ENCODE measurements at places on chromosomes 12 and 14. TPM values are rescaled to one million over a fixed set of nuclear protein-coding genes. Genes with fewer than 3 reads are reported as not detected.

- DNase-seq = no peak
These were observed 253.1 kb downstream of the BCAT1 start for GRCh38 chr12:24695657-24696329.

Gene PXMP2
- total RNA-seq = 34.8 TPM

- no peak for DNase-seq
These were observed 80.5 kb downstream of the BCL11B start for GRCh38 chr14:99191395-99192027.

GRCh38 chr14:74618078-74618952, 6.3 kb upstream of the LTBP2 start:
- peak; percentile 61 for DNase-seq

DNA sequence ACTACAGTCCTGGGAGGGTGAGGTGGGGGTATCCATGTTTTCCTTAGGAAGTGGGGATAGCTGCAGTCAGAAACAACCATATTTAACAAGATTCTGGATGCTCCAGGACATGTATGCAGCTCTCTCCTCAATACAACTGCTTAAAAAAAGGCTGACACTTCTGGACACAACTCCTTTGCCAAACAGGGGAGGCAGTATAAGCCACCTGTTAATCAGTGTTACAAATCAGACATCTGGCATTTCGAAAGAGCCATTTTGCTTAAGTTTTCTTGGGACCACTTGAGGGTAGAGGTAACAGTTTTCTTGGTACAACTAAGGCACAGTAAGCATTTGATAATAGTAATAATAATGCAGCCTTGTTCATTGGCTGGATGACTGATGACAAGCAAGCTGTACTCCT, 47.1 kb downstream of the RPGRIP1 start:
- DNase-seq = no peak

- DNase-seq = no peak
These were observed 37.2 kb upstream of the GPR132 start for GRCh38 chr14:105102361-105102870.

- DNase-seq = peak; percentile 58
These were observed 12.4 kb downstream of the MTERF2 start for GRCh38 chr12:106974511-106974910.

- DNase-seq = no peak
These were observed 15.8 kb upstream of the ANKRD9 start for GRCh38 chr14:102525219-102525928.

DNA sequence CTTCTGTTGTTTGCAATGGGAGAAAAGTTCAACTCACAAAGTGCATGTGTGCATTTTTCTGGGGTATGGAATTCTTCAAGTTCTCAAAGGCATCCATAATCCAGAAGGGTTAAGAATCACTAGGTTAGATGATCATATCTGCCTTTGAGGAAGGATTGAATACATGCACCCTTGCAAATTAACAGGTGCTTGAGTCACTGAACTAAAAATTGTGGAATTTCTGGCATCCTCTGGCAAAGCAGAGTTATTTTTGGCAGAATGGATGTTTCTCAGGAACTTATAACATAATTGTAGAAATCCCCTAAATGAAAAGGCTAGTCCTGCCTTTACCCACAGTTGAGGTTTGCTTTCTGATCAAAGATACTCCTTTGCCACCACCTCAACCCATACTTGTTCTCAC, 136.5 kb upstream of the DYRK2 start:
- DNase-seq = no peak

- no peak for DNase-seq
These were observed 42.0 kb downstream of the RIN3 start for GRCh38 chr14:92555465-92556111.

Gene GPR84
- not detected for total RNA-seq

DNA sequence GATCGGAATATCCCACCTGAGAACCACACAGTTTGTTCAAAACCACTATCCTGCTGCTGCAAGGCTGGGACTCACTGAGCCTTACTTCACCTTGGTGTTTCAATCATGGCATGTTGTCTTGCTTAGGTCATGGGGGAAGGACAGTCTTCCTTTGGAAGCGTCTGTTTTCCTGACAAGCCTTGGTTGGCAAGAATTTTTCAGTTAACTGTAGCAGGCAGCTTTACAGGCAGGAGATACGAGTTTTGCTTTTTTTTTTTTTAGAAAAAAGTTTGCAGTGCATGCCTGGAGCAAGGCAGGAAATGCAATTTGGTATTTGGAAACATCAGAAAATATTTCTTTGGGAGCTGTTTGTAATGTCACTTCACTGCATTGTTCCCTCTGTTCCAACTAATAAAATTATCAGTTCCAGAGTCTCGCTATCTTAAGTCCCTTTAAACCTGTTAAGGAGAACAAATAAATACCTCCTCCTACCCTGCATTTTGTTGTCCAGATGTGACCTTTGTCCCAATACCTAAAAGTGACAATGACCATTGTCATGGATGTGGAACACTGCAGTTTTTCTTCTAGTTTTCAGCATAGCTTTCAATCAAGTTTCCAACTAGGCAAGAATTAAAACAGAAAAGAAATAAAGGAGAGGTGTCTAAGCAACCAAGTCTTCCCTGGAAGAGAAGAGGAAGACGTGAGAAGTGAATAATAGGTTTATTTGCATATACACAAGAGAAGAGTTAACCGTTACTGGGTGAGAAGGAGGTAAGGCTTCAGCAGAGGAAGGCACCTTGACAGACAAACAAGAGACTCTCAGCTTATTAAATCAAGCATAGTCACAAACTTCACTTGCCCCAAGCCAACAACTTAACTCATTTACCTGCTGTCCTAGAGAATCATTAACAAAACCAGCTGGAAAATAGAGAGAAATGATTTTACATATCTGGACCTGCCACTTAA, 71.4 kb upstream of the ACTN1 start:
- no peak for DNase-seq

Gene TMEM179
- not detected for total RNA-seq

Gene CIPC
- 13.6 TPM for total RNA-seq

GRCh38 chr14:73784181-73784987, 67.2 kb upstream of the PTGR2 start:
- DNase-seq = no peak

- DNase-seq = no peak
These were observed 1.1 kb upstream of the SLCO1B1 start for GRCh38 chr12:21129906-21130305.

Gene RPL10L
- not detected for total RNA-seq

GRCh38 chr14:104693482-104694431, 4.3 kb downstream of the INF2 start:
- no peak for DNase-seq

DNA sequence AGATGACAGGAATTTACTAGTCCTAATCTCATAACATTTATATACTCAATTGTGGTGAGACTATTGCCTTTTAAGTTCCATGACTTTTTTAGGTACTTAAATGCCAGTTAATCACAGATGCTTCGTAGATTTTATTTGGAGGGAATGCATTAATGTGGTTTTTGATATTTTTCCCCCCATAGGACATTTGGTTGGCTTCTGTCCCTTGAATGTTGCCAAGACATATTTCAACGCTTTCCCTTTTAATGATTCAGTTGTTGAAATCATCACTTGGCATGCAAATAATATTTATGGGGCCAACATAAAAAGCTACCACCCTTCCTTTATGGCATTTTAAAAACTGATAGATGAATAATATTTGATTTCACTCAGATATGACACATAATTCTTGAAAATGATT, 172.1 kb downstream of the ACSS3 start:
- DNase-seq = no peak

GRCh38 chr12:113271853-113272561, 50.7 kb downstream of the TPCN1 start:
- DNase-seq = no peak

GRCh38 chr12:4435537-4435936, 10.1 kb downstream of the FGF6 start:
- DNase-seq = no peak

GRCh38 chr14:63203618-63204406, 431 bp upstream of the RHOJ start:
- DNase-seq = peak; percentile 89

DNA sequence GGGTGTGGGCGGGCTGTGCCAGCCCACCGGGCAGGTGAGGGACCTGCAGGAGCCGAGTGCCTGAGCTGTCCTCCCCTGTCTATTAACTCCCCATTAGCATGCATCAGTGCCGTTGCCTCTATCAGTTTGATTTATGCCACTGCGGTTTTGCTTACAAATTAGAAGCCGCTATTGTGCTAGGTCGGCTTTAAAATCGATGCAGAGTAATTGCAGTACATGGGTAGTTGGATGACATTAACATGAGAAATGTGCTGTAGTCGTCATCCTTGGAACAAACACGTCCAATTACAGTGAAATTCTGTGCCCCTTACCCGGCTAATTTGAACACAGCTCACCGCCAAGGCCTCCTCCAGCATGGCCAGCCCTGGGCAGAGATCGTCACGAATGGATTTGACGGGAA, 145.8 kb downstream of the TSPAN9 start:
- DNase-seq = no peak

Gene SH2B3
- total RNA-seq = 30.5 TPM

Gene SLC2A14
- total RNA-seq = not detected

GRCh38 chr12:92557422-92557724, 145.4 kb upstream of the PLEKHG7 start:
- no peak for DNase-seq

DNA sequence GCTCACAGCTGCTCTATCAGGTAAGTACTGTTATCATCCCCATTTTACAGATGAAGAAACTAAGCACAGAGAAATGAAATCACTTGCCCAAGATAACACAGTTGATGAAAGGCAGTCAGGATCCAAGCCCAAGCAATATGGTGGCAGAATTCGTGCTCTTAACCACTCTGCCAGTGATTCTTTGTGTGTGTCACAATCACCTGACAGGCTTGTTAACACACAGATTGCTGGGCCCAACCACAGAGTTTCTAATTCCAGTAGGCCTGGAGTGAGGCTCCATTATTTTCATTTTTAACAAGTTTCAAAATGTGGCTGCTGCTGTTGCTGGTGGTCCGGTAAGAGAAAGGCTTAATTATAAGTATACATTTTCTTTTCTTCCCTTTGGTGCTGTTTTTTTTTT, 134.2 kb downstream of the TGFB3 start:
- DNase-seq = no peak

DNA sequence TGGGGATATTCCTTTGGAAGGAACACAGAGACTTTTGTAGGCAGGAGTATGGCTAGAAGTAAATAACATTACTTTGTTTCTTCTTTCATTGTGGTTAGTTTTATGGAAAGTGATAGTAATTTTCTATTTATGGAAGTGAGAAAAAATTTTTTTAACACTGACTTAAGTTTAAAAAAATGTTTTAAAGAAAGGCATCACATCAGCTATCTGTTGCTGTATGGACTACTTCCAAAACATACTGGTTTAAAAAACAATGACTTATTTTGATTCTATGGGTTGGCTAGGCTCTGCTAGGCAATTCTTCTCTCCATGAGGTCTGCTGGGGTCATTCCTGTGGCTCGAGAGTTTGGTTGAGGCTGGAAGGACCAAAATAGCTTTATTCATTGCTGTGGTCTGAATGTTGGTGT, 31.7 kb upstream of the SLC38A2 start:
- DNase-seq = no peak

DNA sequence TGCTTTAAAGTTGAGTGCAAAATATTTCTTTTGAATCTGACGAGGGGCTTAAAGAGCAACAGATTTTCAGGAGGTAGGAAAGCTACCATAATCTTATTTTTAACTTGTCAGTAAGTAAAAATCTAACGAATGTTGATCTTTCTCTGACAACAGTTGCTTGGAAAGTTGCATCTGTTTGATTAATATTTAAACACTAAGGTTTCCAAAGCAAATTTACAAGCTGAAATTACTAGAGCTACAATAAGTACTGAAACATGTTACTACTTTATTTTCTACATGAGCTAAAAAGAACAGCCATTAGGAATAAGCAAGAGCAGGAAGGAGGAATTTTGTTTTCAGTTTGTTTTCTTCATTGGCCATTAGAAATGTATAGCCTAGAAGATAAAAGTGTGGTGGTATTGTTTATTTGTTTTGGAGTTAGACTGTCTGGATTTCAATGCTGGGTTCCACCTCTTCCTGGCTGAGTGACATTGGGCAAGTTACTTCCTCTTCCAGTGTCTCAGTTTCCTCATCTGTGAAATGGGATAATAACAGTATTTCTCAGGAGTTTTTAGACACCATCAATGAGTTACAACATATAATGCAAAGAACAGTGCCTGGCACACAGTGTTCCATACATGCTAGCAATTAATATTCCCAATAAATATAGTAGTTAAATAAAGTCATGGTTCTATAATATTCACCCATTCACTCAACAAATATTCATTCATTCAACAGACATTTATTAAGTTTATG, 87.9 kb upstream of the FLRT2 start:
- DNase-seq = no peak

Gene RNASE1
- not detected for total RNA-seq

- DNase-seq = peak; percentile 73
These were observed 145.2 kb upstream of the TMCC3 start for GRCh38 chr12:94795520-94795919.

- DNase-seq = no peak
These were observed 122.0 kb downstream of the TGFB3 start for GRCh38 chr14:75859746-75860145.

Gene MED13L
- 45.9 TPM for total RNA-seq

DNA sequence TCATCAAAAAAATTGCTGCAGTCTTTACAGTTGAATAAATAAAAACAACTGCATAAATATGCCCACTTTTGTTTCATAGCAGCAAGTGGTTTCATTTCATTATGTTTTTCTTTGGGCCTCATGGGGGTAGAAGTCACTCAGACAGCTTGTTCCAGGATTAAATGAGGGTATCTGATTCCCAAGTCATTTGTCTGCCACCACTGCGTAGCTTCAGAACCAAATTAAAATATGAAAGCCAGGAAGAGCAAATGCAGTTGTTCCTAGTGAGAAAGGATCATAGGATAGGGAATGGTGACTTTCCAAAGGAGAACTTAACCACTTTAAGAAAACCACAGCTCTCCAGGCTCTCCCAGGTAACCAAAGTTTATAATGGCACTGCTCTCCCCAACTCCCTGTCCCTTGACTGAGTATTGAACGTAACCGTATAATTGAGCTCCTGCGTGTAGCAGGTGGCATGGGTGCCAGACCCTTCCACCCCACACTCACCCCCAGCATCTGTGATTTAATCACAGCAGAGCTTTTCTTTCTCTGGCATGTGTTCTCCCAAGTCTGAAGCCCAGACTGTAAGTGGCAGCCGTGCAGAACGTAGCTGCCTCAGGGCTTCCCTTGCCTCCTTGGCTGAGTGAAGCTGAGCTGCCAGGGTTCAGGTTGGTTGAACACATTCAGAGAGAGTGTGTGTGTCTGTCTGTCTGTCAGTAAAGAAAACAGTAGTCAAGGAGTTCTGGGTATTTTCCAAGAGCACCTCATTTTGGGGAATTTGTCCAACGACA, 11.3 kb upstream of the KCNH3 start:
- DNase-seq = no peak

Gene IL23A
- total RNA-seq = 30.9 TPM
